Right lung (tissue), 10 donors: ENCODE measurements at places on chromosomes 1 and 21. TPM values are rescaled to one million over a fixed set of nuclear protein-coding genes. Genes with fewer than 3 reads are reported as not detected.

- no peak for DNase-seq
Measured at GRCh38 chr1:37570528-37571334, 14.0 kb downstream of the DNALI1 start.

DNA sequence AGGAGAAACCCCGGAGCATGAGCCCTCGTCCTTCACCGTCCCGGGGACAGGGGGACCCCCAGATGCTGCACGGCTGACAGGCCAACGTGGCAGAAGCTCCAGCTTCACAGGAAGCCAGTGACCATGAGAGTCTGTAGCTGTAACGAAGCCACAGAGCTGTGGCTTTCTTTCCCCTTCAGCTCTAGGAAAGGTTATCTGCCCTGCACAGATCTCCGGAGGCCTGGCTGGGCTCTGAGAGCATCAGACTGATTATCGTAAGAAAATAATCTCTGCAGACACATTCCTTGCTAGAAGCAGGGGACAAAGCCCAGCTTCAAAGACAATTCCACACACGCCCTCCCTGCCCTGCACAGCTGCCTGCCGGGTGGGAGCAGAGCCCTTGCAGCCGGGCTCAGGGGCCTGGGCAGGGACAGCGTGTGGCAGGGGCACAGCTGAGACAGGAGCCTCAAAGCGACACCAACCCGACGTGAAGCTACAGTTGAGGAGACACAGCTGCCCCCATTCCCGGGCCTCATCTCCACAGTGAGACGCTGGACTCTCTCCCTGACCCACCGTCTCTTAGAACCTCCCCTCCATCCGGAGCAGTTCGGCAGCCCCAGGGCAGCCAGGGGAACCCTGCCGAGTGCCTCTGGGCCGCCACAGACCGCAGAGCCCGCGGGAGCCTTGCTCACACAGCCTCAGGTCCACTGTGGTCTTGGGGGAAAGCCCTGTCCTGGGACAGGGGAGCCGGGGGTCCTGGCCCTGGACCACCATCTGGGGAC, 30.6 kb downstream of the POFUT2 start:
- DNase-seq, result peak; percentile 12

DNA sequence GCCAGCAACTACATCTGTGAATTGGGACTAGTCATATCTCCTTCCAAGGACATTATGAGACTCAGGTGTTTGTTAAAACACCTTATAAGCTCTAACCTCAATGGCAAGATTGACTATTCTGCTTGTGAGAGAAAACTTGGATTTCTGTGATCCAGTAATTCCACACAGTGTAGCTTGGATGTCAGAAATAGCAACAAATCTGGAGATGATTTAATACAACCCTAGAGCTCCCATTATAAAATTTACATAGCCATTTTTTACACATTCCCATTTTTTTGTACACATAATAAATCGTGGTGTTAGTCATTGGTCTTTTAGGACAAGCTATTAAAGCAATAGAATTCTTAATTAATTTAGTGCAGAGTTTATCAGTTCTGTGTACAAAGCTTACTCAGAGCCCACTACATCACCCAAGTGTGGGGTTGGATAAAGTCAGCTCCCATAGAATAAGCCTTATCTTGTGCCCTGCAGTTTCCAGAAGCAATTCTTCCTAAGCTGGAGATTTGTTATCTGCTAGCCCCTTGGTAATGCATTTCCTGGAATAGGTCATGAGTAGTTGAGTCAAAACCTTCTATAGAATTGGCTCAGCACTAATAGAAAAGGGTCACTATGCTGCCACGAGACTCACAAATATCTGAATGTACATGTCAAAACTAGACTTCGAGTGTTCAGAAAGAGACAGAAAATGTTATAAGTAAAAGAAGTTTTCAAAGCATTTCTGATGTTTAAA, 434.0 kb upstream of the RUNX1 start:
- DNase-seq, result no peak

GRCh38 chr21:34971656-34972055, 77.4 kb downstream of the RUNX1 start:
- no peak for DNase-seq

GRCh38 chr1:23553231-23554126, 5.8 kb downstream of the ID3 start:
- DNase-seq, result no peak

GRCh38 chr1:195530961-195531360, 1077.3 kb downstream of the KCNT2 start:
- DNase-seq, result no peak

GRCh38 chr1:31155216-31155806, 84.4 kb downstream of the NKAIN1 start:
- DNase-seq, result peak; percentile 55

Gene C4BPA
- 0.42 TPM for polyA plus RNA-seq

- DNase-seq, result no peak
Measured at GRCh38 chr1:221408117-221408803, 333.6 kb downstream of the DUSP10 start.

Gene FAM20B
- polyA plus RNA-seq, result 33.9 TPM
